CD4-positive, alpha-beta memory T cell (primary cell): ENCODE measurements at places on chromosomes 4 and X. TPM values are rescaled to one million over a fixed set of nuclear protein-coding genes. Genes with fewer than 3 reads are reported as not detected.

Gene FAT4
- total RNA-seq = not detected

DNA sequence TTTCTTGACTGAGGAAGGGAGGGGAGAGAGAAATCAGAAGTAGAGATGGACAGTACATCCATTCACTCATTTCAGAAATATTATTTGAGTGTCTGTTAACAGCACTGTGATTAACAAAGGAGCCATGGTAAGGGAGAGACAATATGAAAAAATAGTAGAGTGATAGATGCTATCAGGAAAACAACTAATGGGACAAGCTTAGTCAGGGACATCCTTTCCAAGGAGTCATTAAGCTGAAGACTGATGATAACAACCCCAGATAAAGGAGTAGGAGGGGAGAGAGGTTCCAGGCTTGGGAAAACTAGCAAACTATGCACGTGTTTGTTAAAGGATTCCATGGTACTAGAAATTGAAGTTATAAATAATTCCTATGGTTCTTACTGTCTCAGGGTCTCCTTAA, 122.2 kb downstream of the CBR4 start:
- no peak for DNase-seq

GRCh38 chr4:29581457-29581856, 1138.7 kb upstream of the PCDH7 start:
- no peak for DNase-seq

DNA sequence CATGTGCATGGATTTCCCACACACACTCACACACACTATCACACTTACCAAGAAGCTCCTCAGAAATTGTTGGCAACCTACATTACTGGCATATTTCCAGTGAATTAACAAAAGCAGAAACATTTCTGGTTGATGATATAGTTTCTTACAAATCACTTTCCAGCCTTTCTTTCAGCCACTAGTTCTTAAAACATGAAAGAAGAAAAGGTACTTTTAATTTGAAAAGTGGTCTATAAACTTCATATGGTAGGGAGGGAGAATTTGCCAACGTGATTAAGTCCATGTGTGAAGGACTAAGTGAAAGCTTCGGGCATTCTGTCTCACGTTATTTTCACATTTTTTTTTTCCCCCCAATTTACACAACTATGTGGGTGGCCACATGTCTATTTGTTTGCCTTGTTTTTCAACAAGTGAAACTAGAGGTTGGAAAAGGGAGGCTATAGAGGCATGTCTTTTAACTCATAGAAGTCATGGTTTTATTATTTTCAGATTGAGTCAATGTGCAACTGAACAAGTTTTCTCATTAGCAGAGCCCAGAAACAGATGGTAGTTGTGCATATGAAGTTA, 832.1 kb upstream of the INTU start:
- no peak for DNase-seq
